Stimulated activated CD8-positive, alpha-beta memory T cell treated with anti-CD3 and anti-CD28 coated beads, Interleukin-15, amount 100 ng/mL, for 4 hours (primary cell): ENCODE measurements at places on chromosomes 13 and 19.

- no peak for DNase-seq
Measured at GRCh38 chr19:31408460-31409124, 59.4 kb upstream of the TSHZ3 start.

DNA sequence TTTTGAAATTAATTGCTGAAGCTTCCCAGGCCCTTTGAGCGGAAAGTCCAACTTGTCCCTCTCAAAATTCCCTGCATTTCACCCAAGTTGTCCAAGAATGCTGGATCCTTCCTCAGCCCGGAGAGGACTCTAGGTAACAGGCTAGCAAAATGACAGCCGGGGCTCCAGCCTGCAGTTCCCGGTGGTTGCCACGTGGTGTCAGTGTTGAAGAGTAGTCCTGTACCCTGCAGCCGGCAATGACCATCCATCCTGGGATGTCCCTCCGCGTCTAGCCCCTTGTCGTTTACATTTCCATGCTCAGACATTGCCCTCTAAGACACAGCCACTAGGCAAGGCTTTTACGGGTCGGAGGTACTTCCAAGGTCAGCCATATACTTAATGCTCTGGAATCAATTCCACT, 31.4 kb upstream of the MTIF3 start:
- DNase-seq: no peak

GRCh38 chr13:49310251-49310650, 62.5 kb downstream of the CDADC1 start:
- no peak for DNase-seq

GRCh38 chr13:98371516-98372023, 194.5 kb upstream of the RNF113B start:
- no peak for DNase-seq

DNA sequence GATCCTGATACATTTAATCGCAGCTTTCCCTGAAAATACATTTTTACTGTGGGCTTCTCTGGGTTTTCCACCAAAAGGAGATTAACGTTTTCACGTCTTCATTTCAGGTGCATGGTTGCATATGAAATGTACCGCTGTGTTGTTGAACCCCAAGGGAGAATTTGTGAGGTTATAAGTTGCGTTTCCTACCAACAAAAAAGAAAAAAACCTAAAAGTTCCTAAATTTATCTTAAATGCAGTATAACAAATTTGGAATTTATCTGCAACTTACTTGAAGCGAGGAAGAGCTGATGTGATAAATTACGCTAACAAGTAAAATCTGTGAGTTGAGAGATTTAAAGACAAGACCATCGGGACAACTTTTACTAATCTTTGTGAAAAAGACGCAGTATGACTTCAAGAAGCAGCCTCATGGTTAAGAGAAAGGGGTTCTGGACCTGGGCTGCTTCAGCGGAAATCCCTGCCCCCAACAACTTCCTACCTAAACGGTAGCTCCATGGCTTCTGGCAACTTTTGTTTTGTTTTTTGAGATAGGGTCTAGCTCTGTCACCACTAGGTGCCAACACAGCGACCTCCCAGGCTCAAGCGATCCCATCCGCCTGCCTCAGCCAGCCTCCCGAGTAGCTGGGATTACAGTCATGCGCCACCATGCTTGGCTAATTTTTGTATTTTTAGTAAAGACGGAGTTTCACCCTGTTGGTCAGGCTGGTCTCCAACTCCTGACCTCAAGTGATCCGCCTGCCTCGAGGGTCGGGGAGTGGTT, 958 bp upstream of the OBI1 start:
- no peak for DNase-seq

DNA sequence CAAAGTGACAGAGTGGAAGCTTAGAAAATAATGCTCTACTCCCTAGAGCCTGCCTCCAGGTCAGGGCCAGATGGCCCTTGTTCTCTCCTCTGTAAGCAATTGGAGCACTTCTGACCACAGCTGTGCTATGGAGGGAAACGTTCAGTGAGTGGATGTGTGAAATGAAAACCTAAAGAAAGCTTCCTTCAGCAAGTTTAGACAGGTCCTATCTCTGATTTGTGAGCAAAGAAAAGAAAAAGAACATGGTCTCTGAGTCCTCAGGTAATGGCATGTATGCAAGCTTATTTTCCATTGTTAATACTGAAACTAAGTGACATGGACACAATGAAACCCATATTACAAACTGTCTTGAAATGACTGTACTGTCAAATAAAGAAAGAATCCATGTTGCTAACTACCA, 1486.8 kb downstream of the EFNB2 start:
- no peak for DNase-seq

- DNase-seq: no peak
Measured at GRCh38 chr13:112576191-112576590, 11.8 kb downstream of the TUBGCP3 start.

DNA sequence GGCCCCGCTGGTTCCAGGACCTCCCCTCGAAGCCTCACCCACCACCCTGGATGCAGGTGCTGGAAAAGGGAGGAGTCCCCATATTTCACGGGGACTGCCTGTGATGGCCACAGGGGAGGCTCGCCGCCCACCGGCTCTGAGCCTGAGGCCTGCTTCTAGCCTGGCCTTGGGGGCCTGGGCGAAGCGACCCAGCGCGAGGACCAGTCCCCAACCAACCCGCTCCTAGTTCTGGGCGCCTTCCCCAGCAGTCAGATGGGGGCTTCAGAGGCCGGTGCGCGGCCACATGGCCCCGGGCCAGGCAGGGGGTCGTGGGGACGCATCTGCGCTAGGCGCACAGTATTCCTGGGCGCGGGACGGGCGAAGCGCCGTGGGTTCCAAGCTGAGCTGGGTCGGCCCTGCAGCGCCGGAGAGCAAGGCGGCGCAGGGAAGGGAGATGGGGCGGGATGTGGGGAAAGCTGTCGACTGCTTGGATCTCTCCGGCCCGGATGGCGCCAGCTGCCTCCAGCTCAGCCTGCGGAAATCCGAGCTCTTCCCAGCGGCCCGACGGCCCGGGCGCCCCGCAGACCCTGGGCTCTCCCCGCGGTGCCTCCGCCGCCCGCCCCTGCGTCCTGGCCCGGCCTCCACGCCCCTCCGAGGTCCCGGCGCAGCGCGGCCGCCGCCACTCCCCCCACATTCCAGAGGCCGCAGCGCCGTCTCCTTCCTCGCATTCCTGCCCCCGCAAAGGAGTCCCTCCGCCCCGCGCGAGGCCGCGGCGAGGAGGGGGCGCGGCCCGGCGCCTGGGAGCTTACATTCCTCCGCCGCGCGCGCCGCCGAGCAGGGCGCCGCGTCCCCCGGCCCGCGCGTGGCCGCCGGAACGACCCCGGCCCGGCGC, at the start of gene WTIP:
WTIP (plus strand) TSS at position 788 of the 871 bp plus-strand sequence. CDS start 217 bp downstream, outside the sequence.
- DNase-seq: no peak
